Activated T-helper 1 cell treated with anti-CD3 and anti-CD28 coated beads, Interleukin-12 subunit alpha, Interleukin-12 subunit beta, Interleukin-2, Interleukin-4 antibody, amounts not matched to agents 30 ng/mL and 10 ng/mL and 1 ng/mL, durations not matched to agents 14 hours and 24 hours and 36 hours (primary cell): ENCODE measurements at places on chromosomes 2 and 18.

DNA sequence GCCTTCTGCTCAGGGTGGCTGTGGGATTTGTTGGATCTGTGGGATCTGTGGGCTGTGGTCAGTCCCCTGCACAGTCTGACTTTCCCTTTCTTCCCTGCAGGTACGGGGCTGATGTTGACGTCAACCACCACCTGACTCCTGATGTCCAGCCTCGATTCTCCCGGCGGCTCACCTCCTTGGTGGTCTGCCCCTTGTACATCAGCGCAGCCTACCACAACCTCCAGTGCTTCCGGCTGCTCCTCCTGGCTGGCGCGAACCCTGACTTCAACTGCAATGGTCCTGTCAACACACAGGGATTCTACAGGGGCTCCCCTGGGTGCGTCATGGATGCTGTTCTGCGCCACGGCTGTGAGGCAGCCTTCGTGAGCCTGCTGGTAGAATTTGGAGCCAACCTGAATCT is 17.5 kb downstream of the ASB1 start:
- no peaks in the 10 kb centered on the region for H3K27me3 ChIP-seq
- H3K4me3 ChIP-seq = no peak overlapping the region
- no peak overlapping the region for H3K27ac ChIP-seq
- DNase-seq = no peak
- H3K36me3 ChIP-seq = peaks cover 32% of the 10 kb centered on the region
- H3K4me1 ChIP-seq = peaks cover 31% of the 10 kb centered on the region

GRCh38 chr2:58039170-58039611 is 7.4 kb upstream of the VRK2 start:
- peaks cover 9% of the 10 kb centered on the region for H3K36me3 ChIP-seq
- no peak overlapping the region for H3K4me3 ChIP-seq
- no peak overlapping the region for H3K27ac ChIP-seq
- peaks cover 24% of the 10 kb centered on the region for H3K4me1 ChIP-seq

DNA sequence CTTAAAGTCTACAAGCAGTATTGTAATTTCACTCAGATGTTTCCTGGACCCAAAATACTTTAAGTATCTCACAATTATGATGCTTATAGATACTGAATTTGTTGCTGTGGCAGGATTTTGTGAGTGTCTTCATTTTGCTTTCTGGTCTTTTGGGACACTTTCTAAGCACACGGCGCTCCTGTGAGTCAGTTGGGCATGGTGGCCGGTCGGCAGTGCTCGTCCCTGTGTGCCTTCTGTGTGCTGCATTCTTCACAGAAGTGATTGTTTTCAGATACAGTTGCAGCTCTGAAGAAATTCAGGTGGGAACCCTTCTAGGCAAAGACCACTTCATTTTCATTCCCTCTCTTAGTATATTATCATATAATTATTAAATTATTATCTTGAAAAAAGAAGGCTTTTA is 273.3 kb downstream of the ZNF407 start:
- no peaks in the 10 kb centered on the region for H3K4me1 ChIP-seq
- H3K27ac ChIP-seq = no peak overlapping the region
- H3K27me3 ChIP-seq = peaks cover 2% of the 10 kb centered on the region
- H3K36me3 ChIP-seq = no peaks in the 10 kb centered on the region
- no peak overlapping the region for H3K4me3 ChIP-seq

GRCh38 chr2:197661626-197662025 is 13.8 kb downstream of the RFTN2 start:
- H3K4me3 ChIP-seq = no peak overlapping the region
- no peaks in the 10 kb centered on the region for H3K27me3 ChIP-seq
- H3K4me1 ChIP-seq = no peaks in the 10 kb centered on the region
- no peak overlapping the region for H3K27ac ChIP-seq
- no peak for DNase-seq

- H3K27me3 ChIP-seq = no peaks in the 10 kb centered on the region
- no peak overlapping the region for H3K27ac ChIP-seq
- DNase-seq = no peak
- no peak overlapping the region for H3K4me3 ChIP-seq
- H3K4me1 ChIP-seq = no peaks in the 10 kb centered on the region
Observed at GRCh38 chr18:78430131-78430758, 549.4 kb upstream of the SALL3 start.

GRCh38 chr2:232667989-232668583 is 29.0 kb upstream of the GIGYF2 start:
- H3K27ac ChIP-seq = no peak overlapping the region
- no peak overlapping the region for H3K4me3 ChIP-seq
- no peaks in the 10 kb centered on the region for H3K4me1 ChIP-seq
- peaks cover 9% of the 10 kb centered on the region for H3K27me3 ChIP-seq

- H3K4me1 ChIP-seq = peaks cover 28% of the 10 kb centered on the region
- H3K27ac ChIP-seq = peak overlapping the region; percentile 73
- H3K36me3 ChIP-seq = no peaks in the 10 kb centered on the region
- no peak for DNase-seq
Observed at GRCh38 chr2:174333372-174334277, 1.1 kb upstream of the SP9 start.

DNA sequence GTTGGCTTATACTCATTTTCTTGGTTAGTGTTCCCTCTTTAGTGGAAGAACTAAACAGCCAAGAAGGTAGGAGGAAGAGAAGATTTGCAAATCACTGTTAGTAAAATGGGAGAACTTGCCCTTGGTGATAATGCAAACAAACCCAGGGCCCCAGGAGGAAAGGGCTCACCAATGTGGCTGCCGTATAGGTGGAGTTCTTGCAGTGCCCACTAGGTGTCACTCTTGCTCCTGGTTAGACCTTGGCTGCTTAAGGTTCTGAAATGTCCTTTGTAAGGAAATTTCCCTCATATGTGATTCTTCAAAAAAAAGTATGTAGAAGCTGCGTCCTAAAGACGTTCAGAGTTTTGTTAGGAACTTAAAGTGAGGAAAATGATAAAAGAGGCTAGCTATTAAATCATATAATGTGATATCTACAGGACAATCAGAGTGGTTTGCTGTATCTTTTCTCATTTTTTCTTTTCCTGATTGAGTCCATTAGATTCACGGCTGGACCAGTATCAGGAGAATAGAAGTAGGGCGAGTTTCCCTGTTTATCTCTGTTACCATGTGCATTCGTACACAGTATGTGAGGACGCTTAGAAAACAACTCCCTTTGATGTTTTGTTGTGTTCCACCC is 48.6 kb downstream of the RPIA start:
- DNase-seq = peak; percentile 59
- H3K4me1 ChIP-seq = peaks cover 26% of the 10 kb centered on the region
- peaks cover 57% of the 10 kb centered on the region for H3K36me3 ChIP-seq
- no peak overlapping the region for H3K27ac ChIP-seq
- no peak overlapping the region for H3K4me3 ChIP-seq
- no peaks in the 10 kb centered on the region for H3K27me3 ChIP-seq

DNA sequence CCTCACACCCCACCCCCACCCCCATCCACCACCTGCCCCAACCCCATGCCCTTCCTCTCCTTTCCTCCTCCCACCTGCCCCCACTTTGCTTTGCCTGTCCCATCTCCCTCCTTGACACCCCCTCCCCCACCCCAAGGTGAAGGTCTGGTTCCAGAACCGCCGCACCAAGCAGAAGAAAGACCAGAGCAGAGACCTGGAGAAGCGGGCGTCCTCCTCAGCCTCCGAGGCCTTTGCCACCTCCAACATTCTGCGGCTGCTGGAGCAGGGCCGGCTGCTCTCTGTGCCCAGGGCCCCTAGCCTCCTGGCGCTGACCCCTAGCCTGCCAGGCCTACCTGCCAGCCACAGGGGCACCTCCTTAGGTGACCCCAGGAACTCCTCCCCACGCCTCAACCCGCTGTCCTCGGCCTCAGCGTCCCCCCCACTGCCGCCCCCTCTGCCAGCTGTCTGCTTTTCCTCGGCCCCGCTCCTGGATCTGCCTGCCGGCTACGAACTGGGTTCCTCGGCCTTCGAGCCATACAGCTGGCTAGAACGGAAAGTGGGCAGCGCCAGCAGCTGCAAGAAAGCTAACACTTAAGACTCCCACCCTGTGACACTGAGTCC is 3.0 kb upstream of the ATP6V1B1 start:
- H3K27me3 ChIP-seq = peaks cover 12% of the 10 kb centered on the region
- no peak for DNase-seq
- no peaks in the 10 kb centered on the region for H3K4me1 ChIP-seq
- no peak overlapping the region for H3K4me3 ChIP-seq

GRCh38 chr18:5705393-5705792 is 161.6 kb upstream of the EPB41L3 start:
- H3K4me3 ChIP-seq = no peak overlapping the region
- H3K27me3 ChIP-seq = no peaks in the 10 kb centered on the region
- no peak overlapping the region for H3K27ac ChIP-seq
- no peak for DNase-seq

- no peaks in the 10 kb centered on the region for H3K36me3 ChIP-seq
- no peak overlapping the region for H3K27ac ChIP-seq
- DNase-seq = no peak
- H3K27me3 ChIP-seq = no peaks in the 10 kb centered on the region
- H3K4me1 ChIP-seq = no peaks in the 10 kb centered on the region
Observed at GRCh38 chr2:217981084-217981730, 21.6 kb downstream of the TNS1 start.

DNA sequence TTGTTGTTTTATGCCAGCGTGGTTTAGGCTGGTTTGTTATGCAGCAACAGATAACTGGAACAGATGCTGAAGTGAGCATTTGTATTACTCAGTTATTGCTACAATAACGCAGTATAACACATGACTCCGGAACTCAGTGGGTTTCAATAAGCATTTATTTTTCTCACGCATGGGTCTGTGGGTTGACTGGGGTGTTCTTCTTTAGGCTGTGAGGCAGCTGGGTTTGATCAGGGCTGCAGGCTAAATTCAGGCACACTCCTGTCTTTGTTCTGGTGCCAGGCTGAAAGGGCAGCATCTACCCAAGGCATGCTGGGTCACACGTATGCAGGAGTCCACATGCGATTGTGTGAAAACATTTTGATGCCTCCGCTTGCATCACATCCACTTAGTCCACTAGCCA is 3.8 kb upstream of the SLC1A4 start:
- peaks cover 12% of the 10 kb centered on the region for H3K27me3 ChIP-seq
- H3K36me3 ChIP-seq = peaks cover 4% of the 10 kb centered on the region
